ENCODE measurements at places on chromosomes 7 and 10. TPM values are rescaled to one million over a fixed set of nuclear protein-coding genes. Genes with fewer than 3 reads are reported as not detected.
A peak's percentile ranks its signal among the peaks of the same experiment; 100 is the strongest.

RNF133 gene
- total RNA-seq, result not detected

LDB3 gene
- 0.43 TPM for total RNA-seq

DGKI gene
- total RNA-seq, result 7.0 TPM

RAMP3 gene
- total RNA-seq, result not detected

DNA sequence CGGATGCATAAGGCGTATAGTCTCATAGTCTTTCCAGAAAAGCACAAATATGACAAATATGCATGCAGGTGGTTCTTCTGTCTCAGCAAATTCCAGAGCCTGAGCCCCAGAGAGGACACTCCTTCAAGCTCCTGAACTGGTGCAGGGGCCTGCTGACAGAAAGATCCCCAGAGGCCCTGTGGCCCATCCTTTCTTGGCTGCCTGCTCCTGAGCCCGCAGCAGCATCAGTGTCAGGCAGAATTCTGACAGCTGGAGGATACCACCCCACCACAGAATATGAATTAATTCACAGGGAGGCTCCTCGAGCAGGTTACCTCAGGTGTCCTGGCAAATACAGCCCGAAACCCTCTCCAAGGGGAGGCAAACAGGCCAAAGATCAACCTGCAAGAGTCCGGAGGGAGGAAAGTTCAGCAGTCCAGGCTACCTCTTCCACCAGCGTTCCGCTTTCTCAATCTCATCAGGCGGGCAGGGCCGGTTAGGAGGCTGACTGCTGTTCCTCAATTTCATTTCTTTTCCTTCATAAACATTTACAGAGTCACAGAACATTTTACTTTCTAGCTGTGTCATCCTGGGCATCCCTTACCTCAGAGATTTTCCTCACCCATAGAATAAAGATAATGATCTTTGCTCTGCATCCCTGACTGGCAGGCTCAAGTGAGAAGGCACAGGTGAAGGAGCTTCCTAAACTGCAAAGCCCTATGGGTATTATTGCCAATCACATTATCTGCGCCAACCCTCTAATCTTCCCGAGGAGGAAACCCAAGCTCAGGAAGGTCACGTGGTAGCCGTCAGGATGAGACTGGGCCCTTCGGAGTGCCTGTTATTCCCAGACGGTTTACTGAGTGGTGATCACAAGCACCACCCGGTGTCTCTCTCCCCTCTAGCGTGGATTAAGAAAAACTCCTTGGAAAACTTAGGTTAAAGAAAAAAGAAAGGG, 1.4 kb downstream of the DNAJB12 start:
- H3K4me3 ChIP-seq, result peak overlapping the region; percentile 97
- H3K27ac ChIP-seq, result no peak overlapping the region
- DNase-seq, result no peak
- H3K27me3 ChIP-seq, result no peaks in the 10 kb centered on the region

All from activated CD4-positive, alpha-beta memory T cell treated with anti-CD3 and anti-CD28 coated beads for 36 hours (primary cell).